GM12891 (cell line): ENCODE measurements at places on chromosomes 12 and 14.

- DNase-seq, result no peak
Measured at GRCh38 chr14:56798447-56799342, 11.6 kb downstream of the OTX2 start.

DNA sequence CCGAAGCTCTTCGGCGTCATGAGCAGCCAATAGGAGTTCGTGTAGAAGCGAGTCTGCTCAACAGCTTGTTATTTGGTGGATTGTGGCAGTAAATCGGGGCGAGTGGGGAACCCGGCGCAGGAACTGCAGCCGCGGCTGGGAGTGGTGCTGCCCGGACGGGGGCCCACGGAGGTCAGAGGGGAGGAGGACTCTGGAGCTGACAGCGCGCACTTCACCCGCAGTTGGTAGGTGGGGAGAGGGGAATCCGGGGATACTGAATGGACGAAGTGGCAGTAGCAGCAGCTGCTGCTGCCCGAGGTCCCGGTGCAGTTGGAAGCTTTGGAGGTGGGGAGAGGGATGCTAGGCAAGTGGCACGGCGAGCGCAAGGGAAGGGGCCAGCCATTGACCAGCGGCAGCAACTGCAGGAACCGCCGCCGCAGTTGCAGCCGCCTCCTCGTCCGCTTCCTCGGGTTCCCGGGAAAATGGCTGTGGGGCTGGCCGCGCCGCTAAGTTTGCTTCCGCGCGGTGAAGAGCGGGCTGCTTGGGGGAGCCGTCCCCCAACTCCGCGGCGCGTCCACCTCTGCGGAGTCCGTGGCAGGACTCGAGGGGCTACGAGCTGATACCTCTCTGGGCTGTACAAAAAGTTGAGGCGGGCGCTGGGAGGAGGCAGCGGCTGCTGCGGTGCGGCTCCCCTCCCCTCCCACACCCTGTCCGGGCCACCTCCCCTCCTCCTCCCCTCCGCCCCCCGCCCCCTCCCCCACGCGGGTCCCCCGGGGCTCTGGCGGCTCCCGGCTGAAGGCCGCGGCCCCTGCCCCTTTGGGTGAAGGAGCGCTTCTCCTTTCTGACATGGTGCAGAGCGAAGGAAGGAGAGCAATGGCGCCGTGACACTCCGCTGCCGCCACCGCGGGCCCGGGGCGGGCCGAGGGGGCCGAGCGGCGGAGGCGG, at the start of gene ARID4A:
TSS of gene ARID4A (plus strand) at position 79 of the 924 bp plus-strand sequence. CDS start 1,300 bp downstream, outside the sequence.
- DNase-seq, result peak; percentile 29

GRCh38 chr12:123167329-123167728, 16.4 kb upstream of the PITPNM2 start:
- no peak for DNase-seq

DNA sequence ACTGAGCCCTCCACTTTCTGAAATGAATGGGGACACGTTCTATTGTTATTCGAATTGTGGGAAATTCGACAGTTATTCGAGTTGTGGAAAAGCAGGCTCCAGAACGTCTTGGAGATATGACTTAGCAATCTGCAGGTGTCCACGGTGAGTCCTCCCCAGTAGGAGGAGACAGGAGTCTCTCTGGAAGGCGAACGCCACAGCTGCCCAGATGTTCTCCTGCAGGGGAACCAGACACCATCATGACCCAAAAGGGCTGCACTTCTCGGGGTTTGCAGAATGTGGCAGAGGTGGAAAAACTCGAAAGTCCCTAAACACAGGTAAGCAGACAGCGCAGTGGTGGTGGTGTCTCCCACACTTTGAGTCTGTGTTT, 363.6 kb upstream of the SFSWAP start:
- DNase-seq, result no peak

DNA sequence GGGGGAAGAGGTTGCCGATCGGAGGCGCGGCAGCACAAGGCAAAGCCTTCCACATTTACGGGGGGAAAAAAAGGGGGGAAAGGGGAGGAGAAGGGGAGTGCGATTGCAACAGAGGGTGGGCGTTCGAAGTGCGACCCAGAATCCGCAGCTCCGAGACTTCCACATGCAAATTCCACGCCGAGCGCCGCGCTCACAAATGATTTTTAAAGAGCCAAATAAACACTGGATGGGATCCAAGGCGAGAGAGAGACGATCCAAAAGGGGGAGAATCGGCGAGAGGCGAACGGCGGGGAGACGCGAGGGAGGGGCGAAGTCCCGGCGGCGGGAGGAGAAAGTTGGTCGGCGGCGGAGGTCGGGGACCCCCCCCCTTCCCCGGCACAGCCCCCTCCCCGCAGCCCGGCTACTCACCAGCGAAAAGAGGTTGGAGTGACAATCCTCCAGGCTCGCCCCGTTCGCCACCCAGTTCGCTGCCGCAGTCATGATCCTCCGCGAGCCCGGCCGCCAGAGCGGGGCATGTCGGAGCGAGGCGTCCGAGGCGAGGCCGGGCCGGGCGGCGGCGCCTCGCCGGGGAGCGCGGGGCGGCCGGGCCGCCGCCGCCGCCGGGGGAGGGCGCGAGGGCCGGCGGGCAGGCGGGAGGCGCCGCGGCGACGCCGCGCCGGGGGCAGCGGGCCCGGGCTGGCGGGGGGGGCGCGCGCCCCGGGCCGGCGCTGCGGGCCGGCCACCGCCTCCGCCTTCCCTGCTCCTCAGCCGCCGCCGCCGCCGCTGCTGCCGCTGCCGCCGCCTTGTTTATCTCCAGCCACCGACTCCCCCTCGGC, 634 bp downstream of the MED13L start:
- peak; percentile 43 for DNase-seq

GRCh38 chr14:54797986-54798385, 104.6 kb downstream of the GCH1 start:
- no peak for DNase-seq

DNA sequence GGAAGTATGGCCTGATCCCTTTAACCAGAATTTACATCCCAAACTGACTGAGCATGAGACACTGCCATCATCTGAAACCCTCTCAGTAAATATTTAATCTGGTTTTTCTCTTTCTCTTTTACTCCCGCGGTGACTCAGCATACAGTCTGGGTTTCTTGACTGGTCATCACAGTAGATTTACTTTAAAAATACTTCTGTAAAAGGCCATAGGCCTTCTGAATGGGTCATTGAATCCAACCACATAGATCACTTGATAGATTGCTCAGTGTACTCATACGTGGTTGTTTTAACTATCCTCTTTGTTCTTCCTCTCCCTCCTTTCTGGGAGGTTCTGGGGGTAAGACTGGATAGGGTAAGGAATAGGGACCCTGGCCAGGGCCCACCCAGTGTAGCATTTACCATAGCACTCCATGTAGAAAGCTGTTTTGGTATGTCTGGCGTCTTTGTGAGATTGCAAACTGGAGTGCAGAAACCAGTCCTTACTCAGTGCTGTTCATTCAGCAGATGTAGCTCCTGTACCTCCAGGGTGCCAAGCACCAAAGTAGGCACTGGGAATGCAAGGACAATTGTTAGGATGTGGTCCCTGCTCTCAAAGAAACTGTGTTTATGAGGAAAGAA, 165.7 kb downstream of the SRGAP1 start:
- DNase-seq, result no peak

- no peak for DNase-seq
Measured at GRCh38 chr12:54257332-54257731, 22.6 kb downstream of the CBX5 start.

GRCh38 chr12:106386813-106387535, 29.4 kb downstream of the POLR3B start:
- no peak for DNase-seq

- DNase-seq, result no peak
Measured at GRCh38 chr14:24459331-24459730, 16.8 kb upstream of the SDR39U1 start.

DNA sequence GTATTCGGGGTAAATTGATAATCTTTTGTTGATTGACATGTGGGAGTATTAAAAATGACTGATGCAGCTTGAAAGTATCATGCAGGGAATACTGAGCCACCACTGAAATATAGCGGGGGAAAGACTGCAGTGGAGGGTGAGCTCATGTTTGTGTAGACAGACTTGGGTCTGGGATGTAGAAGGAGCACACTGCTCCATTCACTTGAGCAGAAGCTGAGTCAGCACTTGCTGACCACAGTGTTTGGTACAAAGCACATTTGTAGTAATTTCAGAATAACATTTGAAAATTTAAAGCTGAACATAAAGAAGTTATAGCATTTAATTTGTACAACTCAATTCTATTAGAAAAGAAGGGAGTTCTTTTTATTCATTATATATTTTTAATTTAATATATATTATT, 304.3 kb upstream of the PRICKLE1 start:
- no peak for DNase-seq

- DNase-seq, result no peak
Measured at GRCh38 chr14:50344116-50344775, 32.1 kb downstream of the DMAC2L start.

GRCh38 chr12:114711689-114712152, 27.7 kb upstream of the TBX3 start:
- no peak for DNase-seq

DNA sequence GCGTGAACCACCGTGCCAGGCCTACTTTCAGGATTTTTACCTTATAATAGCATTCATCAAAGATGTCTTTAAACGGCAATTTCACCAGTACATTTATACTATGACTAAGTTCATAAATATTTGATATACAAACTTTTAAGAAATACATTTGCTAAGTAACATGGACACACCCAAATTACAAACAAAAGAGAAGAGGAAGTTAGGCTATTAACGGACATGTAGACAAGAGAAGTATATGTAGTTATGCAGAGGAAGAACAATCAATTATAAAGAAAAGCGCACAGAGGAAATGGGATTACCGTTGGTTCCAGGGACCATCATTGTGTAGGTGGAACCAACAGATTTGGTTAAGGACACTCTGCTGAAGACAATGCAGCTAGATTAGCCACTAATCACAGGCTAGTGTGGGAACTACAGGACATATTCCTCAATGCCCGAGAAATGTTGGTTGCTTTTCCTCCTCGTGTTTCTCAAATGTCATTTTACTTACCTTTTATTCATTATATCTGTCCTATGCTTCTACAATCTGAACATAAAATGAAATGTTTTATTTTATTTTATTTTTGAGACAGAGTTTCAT, 24.0 kb upstream of the PKP2 start:
- DNase-seq, result no peak

GRCh38 chr14:77457115-77457521, 283 bp downstream of the VIPAS39 start:
- DNase-seq, result no peak

DNA sequence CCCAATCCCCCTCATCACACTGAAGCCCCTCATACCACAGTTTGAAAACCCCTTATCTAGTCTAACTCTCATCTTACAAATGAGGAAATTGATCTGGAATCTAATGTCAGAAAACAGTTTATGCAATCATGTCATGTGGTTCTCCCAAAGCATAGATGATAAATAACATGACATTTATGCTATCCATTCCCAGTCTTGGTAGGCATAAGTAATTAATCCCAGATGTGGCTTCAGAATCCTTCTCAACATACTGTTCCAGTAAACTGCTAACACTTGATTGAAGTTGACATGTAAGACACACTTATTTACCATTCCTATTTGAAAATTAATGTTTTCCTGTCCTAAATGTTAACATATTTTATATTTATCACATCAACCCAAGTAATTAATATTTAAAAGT, 168.7 kb downstream of the GALC start:
- DNase-seq, result no peak

- no peak for DNase-seq
Measured at GRCh38 chr14:31930070-31930469, 147.0 kb upstream of the ARHGAP5 start.

GRCh38 chr14:54867011-54867410, 35.6 kb downstream of the GCH1 start:
- no peak for DNase-seq

DNA sequence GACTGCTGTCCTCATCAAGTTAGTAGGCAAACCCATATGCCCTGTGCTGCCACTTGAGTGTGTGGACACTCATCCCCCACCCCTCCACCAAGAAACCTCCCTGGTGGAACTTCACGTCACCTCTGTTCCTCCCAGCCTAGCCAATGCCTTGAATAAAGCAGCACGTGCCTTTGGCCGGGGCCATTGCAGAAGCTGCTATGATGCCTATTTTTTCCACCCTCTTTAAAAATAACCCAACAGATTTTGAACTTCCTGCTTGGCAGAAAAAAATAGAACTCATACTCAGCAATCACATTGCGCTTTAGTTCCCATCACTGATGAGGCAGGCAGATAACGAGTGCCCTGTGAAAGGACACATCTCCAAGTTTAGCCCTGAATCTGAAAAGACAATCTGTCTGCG, 23.1 kb upstream of the PWP1 start:
- no peak for DNase-seq

DNA sequence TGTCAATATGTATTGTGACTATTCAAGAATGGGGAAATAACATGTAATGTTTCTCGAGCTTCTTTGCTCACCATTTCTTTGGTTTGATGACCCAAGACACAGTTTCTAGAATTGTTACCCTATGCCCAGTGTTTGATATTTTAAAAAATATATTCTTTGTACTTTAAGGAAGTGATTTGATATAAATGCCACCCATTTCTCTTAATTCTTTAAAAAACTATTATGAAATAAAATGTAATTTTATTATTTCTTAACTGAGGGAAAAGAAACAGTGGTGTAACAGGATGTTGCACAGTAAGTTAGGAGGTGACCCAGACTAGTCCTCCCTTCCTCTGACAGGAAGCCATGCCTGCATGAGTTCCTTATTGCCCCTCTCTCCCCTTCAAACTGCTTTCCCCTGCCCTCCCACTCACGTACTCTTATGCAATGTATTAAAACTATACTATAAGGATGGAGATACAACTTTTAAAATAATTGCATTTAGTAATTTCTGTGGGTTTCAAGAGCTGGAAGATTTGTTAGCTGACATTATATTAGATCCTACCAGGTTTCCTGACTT, 279.4 kb downstream of the TMTC2 start:
- DNase-seq, result no peak

GRCh38 chr12:84198294-84198946, 714.2 kb downstream of the SLC6A15 start:
- no peak for DNase-seq

DNA sequence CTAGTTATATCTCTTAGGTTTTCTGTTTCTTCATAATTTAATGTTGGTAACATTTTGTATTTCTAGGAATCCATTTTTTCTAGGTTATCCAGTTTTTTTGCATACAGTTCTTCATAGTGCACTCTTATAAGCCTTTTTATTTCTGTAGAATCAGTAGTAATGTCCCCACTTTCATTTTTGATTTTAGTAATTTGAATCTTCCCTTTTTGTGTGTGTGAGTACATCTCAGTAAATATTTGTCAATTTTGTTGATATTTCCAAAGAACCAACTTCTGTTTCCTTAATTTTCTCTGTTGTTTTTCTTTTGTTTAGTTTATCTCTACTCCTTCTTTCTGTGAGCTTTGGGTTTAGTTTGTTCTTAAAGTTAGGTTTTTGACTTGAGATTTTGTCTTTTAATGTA, 507.3 kb upstream of the RGS6 start:
- no peak for DNase-seq

- no peak for DNase-seq
Measured at GRCh38 chr14:68208218-68208617, 388.6 kb downstream of the RAD51B start.

- DNase-seq, result no peak
Measured at GRCh38 chr14:22147716-22148115, 441.3 kb downstream of the DAD1 start.

- DNase-seq, result no peak
Measured at GRCh38 chr12:67539946-67540345, 108.6 kb upstream of the DYRK2 start.

GRCh38 chr14:50333014-50333509, 20.9 kb downstream of the DMAC2L start:
- no peak for DNase-seq
